ENCODE measurements at places on chromosomes 7 and 10. TPM values are rescaled to one million over a fixed set of nuclear protein-coding genes. Genes with fewer than 3 reads are reported as not detected.
A peak's percentile ranks its signal among the peaks of the same experiment; 100 is the strongest.

The KCNIP2 gene
- total RNA-seq, result 1.1 TPM

The ITPRID1 gene
- not detected for total RNA-seq

The SPACDR gene
- total RNA-seq, result not detected

The LIPF gene
- total RNA-seq, result not detected

The GRM8 gene
- total RNA-seq, result 0.12 TPM

The EVX1 gene
- not detected for total RNA-seq

The PRSS37 gene
- not detected for total RNA-seq

The GLI3 gene
- 0.95 TPM for total RNA-seq

DNA sequence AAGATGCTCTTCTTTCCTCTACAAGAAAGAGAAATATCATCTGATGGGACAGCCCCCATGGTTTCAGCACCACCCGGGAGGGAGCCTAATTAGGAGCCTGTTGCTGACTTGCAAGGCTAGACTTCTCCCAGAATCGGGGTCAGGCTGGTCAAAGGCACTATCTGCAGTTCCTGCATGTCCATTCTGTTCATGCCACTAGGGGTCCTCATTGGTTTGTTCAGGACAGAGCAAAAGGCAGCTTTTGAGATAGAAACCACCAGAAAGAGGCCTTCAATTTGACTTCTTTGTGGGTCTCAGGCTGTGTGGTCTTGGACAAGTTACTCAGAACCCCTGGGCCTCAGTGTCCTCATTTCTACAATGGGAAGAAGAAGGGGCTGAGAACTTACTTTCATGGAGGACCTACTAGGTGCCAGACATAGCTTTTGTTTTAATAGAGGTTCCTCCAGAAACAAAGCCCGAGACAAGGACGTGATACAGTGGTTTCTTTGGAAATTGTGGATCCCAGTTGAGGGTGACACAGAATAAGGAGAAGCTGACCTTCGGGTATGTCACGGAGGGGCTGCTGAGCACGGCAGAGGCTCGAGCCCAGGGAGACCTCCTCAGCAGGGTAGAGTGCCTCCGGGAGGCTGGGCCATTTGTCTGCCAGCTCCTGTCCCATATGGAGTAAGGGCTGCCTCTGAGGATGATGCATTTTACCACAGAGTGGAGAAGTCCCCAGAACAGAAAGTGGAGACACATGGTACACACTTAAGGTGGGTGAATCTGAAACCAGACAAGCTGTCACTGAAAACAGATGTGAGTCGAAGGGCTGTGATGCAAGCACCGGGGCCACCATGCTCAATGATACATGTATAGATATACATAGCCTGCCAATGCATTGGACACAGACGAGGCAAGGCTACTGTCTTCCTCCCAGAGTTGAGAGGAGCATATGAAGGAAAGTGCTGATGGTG lies 33.1 kb upstream of the NEUROD6 start:
- peak; percentile 22 for DNase-seq

DNA sequence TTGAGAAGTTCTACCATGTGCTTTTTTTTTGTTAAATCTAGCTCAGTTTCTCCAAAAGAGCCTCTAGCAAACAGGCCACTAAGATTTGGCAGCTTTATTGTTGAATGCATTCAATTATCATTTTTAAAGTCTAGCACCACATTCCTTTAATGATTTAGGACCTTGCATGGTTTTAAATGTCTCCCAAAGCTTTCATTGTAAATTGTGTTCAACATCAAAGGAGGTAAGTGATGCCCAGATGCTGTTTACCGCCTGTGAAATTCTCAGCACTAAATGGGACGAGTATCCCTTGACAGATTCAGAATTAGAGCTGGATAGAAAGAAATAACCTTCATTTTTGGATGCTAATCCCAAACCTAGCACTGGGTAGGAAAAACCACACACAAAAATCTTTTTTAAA lies 112.1 kb upstream of the FAM204A start:
- no peak for DNase-seq

DNA sequence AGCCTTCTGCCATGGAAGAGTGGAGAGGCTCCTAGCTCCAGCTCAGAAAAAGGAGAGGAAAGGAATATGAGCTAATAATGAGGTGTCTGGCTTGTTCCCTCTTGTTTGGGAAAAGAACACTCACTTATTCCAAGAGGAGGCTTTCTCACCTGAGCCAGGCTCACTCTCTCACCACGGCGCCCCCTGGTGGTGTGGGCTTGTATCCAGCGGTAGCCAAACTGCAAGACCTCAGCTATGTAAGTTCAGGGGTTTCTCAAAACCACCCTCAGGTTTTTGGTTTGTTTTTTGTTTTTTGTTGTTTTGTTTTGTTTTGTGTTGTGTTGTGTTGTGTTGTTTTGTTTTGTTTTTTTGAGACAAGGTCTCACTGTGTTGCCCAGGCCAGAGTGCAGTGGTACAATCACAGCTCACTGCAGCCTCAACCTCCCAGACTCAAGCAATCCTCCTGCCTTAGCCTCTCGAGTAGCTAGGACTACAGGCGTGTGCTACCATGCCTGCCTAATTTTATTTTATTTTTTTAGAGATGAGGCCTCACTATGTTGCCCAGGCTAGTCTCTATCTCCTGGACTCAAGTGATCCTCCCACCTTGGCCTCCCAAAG lies 124.0 kb downstream of the TMEM130 start:
- peak; percentile 82 for DNase-seq

GRCh38 chr7:102396710-102397019 lies 502 bp downstream of the PRKRIP1 start:
- DNase-seq, result no peak

DNA sequence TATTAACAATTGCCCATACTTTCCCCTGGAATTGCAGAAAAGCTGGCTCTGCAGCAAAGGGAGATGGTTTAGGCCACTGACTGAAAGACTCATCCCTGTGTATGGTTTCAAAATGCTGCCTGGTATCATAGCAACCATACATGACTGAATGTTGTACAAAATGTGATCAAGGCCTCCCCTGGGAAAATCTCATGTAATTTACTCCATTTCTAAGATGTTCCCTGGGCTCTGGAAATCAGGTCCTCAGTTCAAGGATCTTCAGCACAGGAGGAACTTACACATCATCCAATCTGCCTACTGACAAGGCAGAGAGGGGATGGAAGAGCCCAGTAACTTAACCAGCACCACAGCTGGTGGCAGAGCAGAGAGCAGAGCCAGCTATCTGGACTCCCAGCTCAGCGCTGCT lies 111.8 kb downstream of the JAZF1 start:
- DNase-seq, result no peak

- DNase-seq, result no peak
Observed at GRCh38 chr10:75606203-75606779, 174.9 kb downstream of the LRMDA start.

- no peak for DNase-seq
Observed at GRCh38 chr10:118804262-118804773, 49.5 kb upstream of the CACUL1 start.

GRCh38 chr7:28800150-28800549 lies 158.0 kb downstream of the TRIL start:
- no peak for DNase-seq

- DNase-seq, result no peak
Observed at GRCh38 chr7:16668049-16668858, 22.3 kb downstream of the BZW2 start.

Measured in right lobe of liver (tissue), 6 donors.